ENCODE measurements at places on chromosomes 1 and 21. TPM values are rescaled to one million over a fixed set of nuclear protein-coding genes. Genes with fewer than 3 reads are reported as not detected.

Gene FABP3
- polyA plus RNA-seq = 10.5 TPM

DNA sequence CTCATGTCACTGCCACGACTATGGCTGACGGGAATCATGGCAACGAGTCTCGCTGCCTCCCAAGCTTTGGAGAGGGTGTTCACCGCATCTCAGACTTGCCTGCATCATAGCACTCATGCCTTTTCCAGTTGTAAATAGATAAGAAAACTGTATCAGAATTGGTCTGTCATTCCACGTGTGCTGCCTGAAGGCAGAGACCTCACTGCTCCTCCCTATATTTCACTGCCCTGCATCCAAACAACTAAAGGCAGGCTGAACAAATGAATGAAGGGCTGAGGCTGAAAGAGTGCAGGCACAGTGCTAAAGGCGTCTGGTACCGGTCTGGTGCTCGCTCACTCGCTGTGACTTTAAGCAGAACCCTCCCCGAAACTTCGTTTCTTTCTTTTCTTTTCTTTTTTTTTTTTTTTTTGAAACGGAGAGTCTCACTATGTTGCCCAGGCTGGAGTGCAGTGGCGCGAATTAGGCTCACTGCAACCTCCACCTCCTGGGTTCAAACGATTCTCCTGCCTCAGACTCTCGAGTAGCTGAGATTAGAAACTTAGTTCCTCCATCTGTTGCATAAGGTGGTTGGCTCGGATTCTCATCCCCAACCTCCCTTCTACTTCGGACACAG, 542 bp downstream of the EIF2B3 start:
- H3K27me3 ChIP-seq = no peaks in the 10 kb centered on the region
- peak overlapping the region; percentile 75 for H3K4me3 ChIP-seq
- peak overlapping the region; percentile 65 for H3K27ac ChIP-seq
- H3K4me1 ChIP-seq = peaks cover 9% of the 10 kb centered on the region
- H3K36me3 ChIP-seq = peaks cover 5% of the 10 kb centered on the region
- no peak for DNase-seq

DNA sequence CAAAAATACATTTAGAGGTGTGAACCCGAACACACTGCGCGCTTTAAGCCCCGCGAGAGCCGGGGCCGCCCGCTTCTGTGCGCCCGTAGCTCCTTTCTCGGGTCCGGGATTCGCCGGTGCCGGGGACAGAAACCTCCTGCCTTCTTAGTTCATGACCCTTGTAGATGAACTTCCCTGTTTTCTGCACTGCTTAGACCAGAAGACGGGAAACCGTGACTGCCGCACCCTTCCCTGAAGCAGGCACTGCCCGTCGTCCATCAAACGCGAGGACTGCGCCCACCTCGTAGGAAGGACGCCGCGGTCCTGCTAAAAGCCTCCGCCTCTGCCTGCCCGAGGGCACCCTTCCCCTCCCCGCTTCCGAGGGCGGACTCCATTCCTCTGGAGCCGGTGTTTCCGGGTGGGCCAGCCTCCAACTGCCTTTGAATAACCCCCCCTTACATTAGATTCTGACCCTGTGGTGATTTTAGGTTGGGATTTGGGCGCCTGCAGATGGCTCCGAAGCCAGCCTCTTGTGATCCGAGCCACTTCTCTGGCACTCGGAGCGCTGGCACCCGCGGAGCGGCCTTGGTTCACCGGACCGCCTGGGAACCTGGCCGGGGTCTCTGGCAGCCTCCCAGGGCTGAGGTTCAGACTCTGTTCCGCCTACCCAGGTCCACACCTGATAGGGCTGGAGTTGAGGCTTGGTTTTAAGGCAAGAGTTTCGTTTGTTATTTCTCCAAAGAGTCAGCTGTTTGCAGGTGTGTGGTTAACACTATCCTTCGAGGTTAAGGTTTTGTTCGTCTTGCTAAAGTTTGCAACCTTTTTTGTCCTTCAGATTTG, 1.2 kb upstream of the PTTG1IP start:
- peaks cover 31% of the 10 kb centered on the region for H3K4me1 ChIP-seq
- no peaks in the 10 kb centered on the region for H3K27me3 ChIP-seq
- H3K27ac ChIP-seq = peak overlapping the region; percentile 93
- no peaks in the 10 kb centered on the region for H3K36me3 ChIP-seq
- peak; percentile 77 for DNase-seq

DNA sequence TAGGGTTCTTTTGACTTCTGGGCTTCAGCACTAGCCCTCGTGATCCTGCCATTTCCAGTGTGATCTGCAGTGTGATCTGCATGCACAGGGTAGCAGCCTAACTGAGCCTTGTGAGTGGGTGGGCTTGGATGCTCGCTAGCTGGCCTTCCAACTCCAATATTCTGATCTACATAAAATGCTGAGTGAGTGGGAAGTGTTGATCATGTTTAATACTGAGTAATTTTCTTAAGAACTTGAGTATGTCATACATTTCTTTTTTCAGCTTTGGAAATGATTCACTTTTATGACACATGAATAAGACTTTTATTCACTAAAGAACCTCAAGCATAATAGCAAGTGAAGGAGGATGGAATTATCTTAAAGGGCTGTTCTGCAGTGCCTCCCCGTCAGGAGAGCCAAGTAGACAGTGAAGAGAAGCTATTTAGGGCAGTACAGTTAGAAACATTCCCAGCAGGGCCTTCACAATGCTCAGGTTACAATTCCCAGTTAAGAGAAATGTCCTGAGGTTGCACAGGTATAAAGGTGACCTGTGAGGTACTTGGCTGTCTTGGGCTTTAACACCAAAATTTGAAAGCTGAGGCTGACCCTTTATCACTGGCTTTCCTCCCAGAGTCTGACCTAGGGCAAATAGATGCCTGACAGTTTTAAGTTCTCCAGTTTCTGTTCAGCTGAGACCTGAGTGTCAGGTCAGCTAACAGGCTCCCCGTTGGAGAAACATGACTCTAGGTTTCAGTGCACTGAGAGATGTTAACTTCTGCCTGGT, 29.1 kb upstream of the LRRC8C start:
- H3K27me3 ChIP-seq = no peaks in the 10 kb centered on the region
- H3K36me3 ChIP-seq = no peaks in the 10 kb centered on the region
- H3K4me3 ChIP-seq = no peak overlapping the region
- no peak for DNase-seq
- no peak overlapping the region for H3K27ac ChIP-seq

Gene BEST4
- polyA plus RNA-seq = 1.2 TPM

Gene LCE1B
- not detected for polyA plus RNA-seq

DNA sequence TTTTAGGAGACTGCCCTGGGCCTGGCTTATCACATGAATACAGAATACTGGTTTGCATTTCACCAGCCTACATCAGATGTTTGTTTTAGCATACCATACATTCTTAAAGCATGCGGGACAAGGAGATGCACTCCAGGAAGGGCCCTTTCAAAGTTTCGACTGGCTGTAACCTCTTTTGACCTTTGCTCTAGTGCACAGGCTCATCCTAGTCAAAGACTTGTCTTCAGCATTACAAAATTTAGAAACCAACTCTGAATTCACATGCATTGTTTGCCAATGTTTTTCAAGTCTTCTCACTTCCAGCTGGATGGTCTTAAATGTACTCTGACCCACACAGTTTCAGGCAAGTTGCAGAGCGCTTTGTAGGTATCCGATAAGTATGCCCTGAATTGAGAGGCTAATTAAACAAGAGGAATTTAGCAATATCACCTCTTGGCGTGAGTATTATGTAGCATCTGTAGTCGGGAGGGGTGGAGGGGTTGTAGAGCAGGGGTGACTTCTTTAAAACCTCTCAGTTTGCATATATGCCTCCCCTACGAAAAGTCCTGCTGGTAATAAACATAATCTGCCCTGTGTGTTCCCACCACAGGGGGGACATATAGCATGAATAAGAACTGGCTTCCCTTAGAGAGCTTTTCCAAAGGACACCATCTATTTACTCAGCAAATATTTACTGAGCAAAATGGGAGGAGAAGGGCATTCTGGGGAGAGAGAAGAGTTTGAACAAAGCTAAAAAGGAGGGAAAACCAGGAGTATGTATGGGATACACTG, 24.4 kb upstream of the AHCYL1 start:
- H3K27me3 ChIP-seq = no peaks in the 10 kb centered on the region
- no peak overlapping the region for H3K27ac ChIP-seq
- H3K36me3 ChIP-seq = no peaks in the 10 kb centered on the region
- H3K4me3 ChIP-seq = no peak overlapping the region
- H3K4me1 ChIP-seq = no peaks in the 10 kb centered on the region

DNA sequence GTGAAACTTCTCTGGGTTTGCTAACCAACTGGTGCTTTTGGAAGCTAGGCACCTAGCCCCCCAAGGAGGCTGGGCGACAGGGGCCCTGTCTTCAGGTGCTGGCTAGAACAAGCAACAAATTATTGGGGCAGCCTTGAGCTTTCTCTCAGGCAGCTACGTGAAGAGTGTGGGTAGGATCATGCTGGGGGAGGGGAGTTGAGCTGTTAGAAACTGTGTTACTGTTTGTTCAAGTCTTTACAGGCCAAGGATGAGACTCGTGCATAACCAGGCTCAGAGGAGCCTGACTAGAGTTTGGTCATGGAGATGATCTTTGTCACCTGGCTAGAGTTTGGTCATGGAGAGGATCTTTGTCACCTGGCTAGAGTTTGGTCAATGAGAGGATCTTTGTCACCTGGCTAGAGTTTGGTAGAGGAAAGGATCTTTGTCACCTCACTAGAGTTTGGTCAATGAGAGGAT, 12.6 kb upstream of the SCCPDH start:
- no peaks in the 10 kb centered on the region for H3K36me3 ChIP-seq
- no peak overlapping the region for H3K27ac ChIP-seq
- no peaks in the 10 kb centered on the region for H3K27me3 ChIP-seq
- H3K4me3 ChIP-seq = no peak overlapping the region
- no peak for DNase-seq
- no peaks in the 10 kb centered on the region for H3K4me1 ChIP-seq

Gene BARHL2
- polyA plus RNA-seq = not detected

GRCh38 chr1:204880906-204881305, 10.2 kb downstream of the NFASC start:
- no peak overlapping the region for H3K4me3 ChIP-seq
- H3K36me3 ChIP-seq = no peaks in the 10 kb centered on the region
- H3K27ac ChIP-seq = peak overlapping the region; percentile 7
- peaks cover 14% of the 10 kb centered on the region for H3K27me3 ChIP-seq
- H3K4me1 ChIP-seq = no peaks in the 10 kb centered on the region

Gene PDZK1IP1
- 1.4 TPM for polyA plus RNA-seq

Gene TTLL10
- 3.0 TPM for polyA plus RNA-seq

DNA sequence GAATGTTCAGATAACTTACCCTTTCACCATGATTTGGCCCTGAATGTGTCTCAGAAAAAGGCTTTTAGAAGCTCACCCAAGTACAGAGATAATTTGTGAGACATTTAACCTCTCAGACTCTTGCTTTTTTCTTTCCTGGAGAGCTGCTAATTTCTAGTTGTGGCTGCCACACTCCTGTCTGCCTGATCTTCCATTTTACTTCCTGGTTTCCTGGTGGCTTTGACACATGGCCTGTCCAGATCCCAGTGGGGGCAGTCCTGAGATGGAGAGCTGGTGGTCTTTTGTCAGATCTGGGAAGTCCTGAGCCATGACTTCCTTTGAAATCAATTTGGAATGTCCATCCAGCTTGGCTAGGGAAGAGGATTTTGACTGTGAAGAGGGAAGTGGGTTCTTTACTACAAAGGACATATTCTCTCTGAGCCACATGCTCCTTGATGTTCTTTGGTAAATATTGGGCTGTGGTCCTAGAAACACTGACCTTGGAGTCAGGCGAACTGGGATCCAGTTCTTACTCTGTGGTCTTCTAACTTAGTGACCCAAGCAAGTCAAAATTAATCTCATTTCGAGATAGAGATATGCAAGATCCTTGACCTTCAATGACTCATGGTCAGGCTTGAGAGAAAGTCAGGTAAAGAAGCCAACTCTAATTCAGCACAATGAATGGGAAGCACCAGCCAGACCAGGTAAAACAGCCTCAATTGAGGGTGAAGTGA, 78.0 kb upstream of the HSD17B7 start:
- H3K27me3 ChIP-seq = no peaks in the 10 kb centered on the region
- DNase-seq = no peak
- no peaks in the 10 kb centered on the region for H3K36me3 ChIP-seq

Gene GJA4
- 26.3 TPM for polyA plus RNA-seq

DNA sequence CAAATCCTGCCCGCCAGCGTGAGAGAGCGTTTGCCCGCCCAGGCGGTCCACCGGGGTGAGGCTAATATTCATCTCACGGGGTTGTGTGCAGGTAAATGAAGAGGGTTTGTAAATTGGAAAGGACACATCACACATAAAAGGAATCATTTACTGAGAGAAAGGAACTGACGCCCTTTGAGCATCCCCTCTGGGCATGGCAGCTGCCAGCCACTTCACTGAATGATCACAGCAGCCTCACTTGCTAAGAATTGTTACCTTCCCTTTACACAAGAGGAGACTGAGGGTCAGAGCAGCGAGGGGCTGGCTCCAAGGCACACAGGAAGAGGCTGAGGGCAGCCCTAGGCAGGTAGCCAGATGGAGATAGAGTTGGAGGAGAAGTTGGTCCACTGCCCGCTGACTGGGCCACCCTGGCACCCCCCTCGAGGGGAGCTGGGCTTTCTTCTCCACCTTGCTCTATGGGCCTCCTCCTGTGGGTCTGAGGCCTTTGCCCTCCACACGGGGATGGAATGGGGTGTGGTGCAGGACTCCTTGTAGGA, 96.0 kb downstream of the FOXD2 start:
- H3K4me1 ChIP-seq = peaks cover 13% of the 10 kb centered on the region
- H3K4me3 ChIP-seq = no peak overlapping the region
- no peak overlapping the region for H3K27ac ChIP-seq
- no peak for DNase-seq
- H3K27me3 ChIP-seq = no peaks in the 10 kb centered on the region

GRCh38 chr1:182622901-182623528, 18.8 kb upstream of the RGS16 start:
- H3K4me1 ChIP-seq = peaks cover 4% of the 10 kb centered on the region
- H3K27me3 ChIP-seq = no peaks in the 10 kb centered on the region
- DNase-seq = no peak

DNA sequence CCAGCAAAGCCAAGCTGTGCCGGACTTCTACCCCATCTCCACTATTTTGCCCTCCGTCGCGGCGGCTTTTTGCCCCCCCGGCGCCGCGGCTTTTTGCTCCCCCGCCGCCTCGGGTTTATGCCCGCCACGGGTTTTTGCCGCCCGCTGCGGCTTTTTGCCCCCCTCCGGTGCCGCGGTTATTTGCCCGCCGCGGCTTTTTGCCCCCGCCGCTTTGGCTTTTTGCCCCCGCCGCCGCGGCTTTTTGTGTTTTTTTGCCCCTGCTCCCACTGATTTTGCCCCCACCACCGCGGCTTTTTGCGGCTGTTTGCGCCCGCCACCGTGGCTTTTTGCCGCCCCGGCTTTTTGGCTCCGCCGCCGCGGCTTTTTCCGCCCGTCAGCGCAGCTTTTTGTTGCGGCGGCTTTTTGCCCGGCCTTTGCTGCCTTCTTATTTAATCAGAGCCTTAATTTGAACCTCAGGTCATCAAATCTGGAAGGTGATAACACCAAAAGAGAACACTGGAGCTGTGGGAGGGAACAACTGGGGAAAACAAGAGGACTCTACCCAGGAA, 106.0 kb downstream of the TPTE start:
- H3K36me3 ChIP-seq = no peaks in the 10 kb centered on the region
- no peak for DNase-seq

DNA sequence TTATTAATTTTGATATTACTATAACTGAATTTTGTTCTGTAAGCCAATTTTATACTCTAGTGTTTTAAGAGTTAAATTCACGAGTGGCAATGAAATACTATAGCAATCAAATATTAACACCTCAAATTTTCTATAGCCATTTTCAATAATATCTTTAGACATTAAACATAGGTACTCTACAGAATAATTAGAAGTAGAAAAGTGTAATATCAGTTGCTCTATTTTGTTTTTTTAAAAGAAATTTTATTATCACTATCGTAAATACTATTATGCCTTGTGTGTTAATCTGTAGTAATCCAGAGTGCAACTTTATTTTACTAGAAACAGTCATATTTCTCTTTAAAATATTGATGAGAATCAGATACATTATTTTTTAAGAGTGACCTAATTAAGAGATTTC, 691.2 kb downstream of the USP25 start:
- H3K4me1 ChIP-seq = peaks cover 4% of the 10 kb centered on the region
- DNase-seq = no peak
- H3K36me3 ChIP-seq = no peaks in the 10 kb centered on the region
- peak overlapping the region; percentile 67 for H3K27ac ChIP-seq
- peak overlapping the region; percentile 24 for H3K4me3 ChIP-seq
- H3K27me3 ChIP-seq = no peaks in the 10 kb centered on the region

Measured in left lung (tissue), 14 donors.